ENCODE measurements at places on chromosomes 4 and X.
A peak's percentile ranks its signal among the peaks of the same experiment; 100 is the strongest.

GRCh38 chr4:52910115-52910514 lies 48.0 kb downstream of the RASL11B start:
- no peak for DNase-seq

DNA sequence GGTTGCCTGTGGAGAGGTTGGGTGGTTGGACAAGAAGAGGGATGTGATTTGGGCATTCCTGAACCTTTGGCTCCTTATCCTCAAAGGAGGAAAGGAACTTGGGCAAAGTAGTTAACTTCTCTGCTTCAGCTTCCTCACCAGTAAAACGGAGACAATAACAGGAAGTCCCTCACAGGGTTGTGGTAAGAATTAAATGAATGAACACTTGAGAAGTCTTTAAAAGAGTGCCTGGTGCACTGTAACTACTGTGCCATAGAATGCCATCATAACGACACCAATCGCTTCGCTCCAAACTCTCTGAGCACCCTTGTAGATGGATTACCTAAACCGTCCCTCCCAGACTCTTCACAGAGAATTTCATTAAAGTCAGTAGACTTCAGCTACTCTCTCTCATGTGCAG lies 10.5 kb downstream of the ZCCHC18 start:
- peak; percentile 38 for DNase-seq

- DNase-seq: no peak
Measured at GRCh38 chr4:30817447-30817846, 97.3 kb downstream of the PCDH7 start.

- DNase-seq: no peak
Measured at GRCh38 chr4:113695328-113696169, 66.0 kb downstream of the CAMK2D start.

- DNase-seq: no peak
Measured at GRCh38 chr4:7327341-7327885, 107.3 kb downstream of the PSAPL1 start.

- DNase-seq: peak; percentile 72
Measured at GRCh38 chrX:23784470-23785331, 1.7 kb downstream of the SAT1 start.

- no peak for DNase-seq
Measured at GRCh38 chr4:41374490-41374889, 117.8 kb downstream of the UCHL1 start.

DNA sequence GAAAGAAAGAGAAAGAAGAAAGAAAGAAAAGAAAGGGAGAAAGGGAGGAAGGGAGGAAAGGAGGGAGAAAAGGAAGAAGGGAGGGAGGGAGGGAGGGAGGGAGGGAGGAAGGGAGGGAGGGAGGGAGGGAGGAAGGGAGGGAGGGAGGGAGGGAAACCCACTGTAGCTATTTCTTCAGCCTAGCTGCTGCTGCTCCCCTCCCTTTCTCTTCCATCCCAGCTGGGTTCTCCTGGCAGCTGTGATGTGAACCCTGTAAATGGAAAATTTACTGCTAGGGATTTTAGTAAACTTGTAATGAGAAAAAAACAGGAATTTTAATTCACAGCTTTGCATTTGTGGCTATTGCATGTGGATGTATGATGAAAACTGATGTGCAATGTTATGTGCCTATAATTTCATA lies 8.0 kb downstream of the NR0B1 start:
- no peak for DNase-seq

DNA sequence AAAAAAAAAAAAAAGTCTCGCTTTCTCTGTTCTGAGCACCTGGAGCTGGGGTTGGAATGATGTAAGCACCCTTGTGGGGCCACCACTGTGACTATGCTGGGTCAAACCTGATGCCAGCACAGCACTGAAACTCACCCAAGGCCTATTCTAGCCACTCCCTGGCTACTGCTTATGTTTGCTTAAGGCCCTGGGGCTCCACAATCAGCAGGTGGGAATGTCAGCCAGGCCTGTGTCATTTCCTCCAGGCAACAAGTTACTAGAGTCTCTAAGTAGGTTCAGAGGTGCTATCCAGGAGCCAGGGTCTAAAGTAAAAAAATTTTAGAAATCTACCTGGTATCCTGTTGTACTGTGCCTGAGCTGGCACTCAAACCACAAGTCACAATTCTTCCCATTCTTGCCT lies 1306.8 kb downstream of the STIM2 start:
- DNase-seq: no peak

DNA sequence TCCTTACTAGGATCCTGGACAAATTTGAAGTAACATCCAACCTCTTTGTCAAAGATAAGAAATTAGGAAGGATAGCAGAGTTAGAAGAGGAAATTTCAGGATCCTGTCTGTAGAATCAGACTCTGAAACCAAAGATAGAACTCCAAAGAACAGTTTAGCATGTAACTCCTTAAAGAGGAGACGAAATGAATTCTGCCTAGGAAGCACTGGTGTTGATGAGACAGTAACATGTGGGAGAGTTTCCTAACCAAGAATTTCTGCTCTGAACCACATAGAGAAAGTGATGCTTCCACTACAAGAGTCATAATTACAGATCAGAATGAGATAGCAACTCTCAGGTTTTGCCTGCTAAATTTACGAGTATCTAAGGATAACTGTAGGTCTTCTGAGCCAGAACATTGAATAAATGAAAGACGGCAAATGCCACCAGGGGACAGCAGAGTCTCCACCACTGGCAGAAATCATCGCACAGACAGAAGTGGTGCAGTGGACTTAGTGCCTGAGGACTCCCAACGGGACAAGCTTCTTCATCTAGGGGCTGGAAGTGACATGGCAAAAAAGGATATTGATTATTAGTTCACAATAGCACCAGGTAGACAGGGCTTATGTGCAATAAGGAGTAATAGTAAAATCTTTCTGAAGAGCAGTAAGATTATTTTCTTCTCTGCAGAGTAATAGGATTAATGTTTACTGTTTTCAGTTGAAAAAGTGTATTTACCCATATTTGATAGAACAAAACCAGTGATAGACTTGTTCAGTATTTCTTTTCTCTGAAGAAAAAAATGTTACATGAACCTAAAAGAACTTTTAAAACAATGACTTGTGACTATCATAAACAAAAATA lies 6.7 kb upstream of the PPID start:
- peak; percentile 58 for DNase-seq

All from B cell (primary cell).